ENCODE measurements at places on chromosomes 1 and 21.

DNA sequence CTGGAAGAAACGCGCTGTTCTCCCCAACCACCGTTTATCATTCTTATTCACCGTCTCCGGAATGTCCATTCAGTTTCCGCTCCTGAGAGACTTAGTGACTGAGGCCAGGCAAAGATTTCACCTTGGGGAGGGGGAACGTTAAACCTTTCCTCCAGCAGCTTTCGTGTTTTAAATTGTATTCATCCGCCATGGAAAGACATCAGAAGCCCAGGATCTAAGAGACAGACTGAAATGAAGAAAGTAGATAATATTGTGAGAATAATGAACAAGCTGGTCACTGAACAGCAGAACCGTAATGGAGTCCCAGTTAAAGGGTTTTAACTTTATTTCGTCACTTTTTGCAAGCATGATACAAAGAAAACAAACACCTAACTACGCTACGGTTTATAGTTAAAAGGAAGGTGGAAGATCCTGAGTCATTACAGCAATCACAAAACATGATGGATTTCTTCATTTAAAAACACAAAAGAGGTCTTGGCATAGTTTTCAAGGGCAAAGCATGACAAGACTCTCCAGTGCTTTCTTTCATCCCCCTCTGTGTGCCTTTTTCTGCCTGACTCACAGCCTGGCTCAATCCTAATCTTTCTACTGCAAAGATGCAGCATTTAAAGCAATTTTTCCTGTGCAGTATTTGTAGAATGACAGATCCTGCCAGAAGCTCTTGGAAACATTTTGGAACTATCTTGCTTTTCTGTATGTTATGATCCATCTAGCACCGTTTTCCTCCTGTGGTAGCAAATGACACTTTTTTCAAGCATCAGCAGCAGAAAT lies 722 bp upstream of the SLC19A2 start:
- peak; percentile 49 for DNase-seq

DNA sequence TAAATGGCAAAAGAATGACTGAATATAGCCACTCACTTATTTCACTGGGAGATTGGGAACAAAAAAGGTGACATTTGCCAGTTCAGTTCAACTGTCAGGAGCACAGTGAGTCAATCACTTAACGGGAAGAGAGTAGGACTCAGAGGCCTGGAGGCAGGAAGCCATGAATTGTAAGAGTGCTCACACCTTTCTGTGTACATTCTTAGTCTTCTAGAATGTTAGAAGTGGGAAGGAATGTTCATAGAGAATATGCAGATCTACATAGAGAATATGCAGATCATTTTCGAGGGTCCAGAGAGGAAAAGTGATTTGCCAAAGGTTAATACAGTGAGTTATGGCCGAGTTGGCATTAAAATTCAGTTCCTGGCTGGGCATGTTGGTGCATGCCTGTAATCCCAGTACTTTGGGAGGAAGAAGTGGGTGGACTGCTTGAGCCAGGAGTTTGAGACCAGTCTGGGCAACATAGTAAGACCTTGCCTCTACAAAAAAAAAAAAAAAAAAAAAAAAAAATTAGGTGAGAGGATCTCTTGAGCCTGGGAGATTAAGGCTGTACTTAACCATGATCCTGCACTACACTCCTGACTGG lies 8.3 kb downstream of the IL20 start:
- no peak for DNase-seq

DNA sequence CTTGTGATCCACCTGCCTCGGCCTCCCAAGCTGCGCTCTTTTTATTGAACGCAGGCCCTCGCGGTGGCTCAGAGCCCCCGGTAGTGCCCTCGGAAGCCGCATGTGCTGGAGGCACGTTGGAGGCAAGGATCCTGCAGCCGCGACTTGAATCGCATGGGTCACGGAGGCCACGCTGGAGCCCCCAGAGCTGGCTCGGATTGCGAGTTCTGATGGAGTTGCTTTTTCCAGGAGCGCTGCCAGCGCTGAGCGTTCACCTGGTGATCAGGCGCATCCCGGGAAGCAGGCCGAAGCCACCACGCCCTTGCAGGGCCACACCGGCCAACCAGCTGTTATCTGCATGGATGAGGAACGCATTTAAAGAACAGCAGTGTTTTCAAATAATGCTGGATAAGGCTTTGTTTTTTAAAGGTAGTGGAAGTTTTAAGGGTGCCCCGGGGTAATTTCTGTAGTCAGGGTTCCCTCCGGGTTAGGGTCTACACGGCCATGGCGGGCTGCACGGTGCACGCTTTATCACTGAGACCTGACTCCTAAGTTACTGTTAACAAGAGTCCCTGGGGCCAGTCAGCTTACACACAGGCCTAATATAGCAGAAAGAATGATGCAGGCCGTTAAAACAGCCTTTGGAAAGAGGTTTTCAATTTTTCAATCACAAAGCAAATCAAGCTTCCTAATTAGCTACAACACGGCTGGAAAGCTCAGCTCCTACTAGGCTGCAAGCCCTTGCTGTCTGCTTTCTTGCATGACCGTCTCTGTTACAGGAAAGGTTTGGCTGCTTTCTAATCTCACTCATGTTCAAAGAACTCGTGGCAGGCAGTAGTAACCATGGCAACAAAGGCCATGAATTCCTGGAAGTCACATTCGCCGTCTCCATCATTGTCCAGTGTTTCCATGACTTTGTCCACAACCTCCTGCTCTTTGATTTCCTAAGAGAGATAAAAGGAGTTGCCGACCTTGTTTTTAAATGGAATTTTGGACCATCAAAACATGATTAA lies 6.0 kb downstream of the S100B start:
- peak; percentile 88 for DNase-seq

GRCh38 chr1:59878370-59878769 lies 48.2 kb downstream of the CYP2J2 start:
- no peak for DNase-seq
